ENCODE measurements at places on chromosomes 4 and X.

- DNase-seq = no peak
Observed at GRCh38 chr4:71006203-71006907, 12.9 kb downstream of the DCK start.

- no peak for DNase-seq
Observed at GRCh38 chr4:153075836-153076518, 128.3 kb upstream of the TRIM2 start.

DNA sequence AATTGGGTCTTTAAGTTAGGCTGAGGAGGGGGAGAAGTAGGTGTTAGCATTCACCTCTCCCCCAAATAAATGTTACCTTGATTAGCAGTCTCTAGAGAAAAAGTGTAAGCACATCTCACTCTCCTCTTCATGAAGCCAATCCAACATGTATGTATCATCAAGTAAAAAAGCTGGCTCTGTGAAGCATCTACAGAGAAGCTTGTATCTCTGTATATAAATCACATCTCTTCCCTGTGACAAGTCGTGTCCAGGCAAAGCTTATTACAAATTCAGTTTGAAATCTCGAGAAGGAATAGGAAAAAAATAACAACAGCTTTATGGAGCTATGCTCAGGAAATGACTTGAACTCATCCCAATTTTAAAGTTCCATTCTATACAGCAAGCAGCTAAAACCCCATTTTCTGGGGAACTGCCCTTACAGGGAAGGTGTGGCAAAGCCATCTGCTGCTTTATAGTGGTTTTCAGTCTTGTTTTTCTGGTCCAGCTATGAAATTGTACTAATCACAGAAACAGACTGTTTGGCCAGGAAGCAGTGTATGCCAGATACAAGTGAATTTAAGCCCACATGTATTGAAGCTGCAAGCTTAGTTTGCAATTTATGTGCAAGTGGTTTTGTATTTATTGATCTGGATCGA, 313.3 kb upstream of the NOCT start:
- no peak for DNase-seq

DNA sequence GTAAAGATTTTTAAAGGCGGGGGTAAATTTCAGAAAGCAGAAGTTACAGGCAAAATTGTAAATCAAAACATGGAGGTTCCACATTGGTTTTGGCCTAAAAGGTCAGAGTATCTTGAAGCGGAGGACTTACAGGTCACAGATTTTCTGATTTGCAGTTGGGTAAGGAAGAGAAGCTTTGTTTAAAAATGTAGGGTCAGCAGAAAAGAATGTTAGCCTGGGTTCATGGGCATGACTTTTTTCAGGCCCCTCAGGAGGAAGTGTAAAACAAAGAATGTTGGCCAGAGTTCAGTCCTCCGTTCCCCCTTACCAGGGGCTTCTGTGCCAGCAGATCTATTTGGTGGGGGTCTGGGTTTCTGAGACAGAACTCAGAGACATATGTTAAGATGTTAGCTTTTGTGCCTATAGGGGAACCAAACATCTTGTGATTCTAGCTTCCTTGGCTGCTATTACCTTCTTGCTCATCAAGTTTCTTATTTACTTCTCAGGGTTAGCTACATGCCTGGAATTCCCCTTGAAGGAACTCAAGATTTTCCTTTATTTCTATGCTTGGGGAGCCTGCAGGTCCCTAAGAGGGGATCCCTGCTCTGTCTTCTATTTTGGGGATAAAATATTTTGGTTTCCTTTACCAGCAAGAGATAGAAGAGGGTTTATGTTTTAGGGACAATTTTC, 160.3 kb downstream of the ANK2 start:
- no peak for DNase-seq

DNA sequence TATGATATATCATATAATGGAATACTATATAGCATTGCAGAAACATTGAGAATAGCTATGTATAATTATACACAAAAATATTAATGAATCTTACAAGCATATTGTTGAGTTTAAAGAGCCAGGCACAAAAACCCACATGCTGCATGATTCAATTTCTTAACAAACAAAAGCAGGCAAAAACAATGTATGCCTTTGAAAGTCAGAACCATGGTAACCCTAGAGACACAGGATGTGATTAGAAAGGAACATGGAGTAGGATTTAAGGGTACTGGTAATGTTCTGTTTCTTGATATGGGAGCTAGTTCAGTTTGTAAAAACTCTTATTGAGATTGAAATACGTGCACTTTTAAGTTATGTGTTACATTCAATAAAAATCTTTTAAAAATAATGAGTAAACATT, 21.5 kb downstream of the CXCL8 start:
- DNase-seq = no peak

- DNase-seq = no peak
Observed at GRCh38 chr4:73341454-73341853, 62.6 kb upstream of the ALB start.

- DNase-seq = no peak
Observed at GRCh38 chrX:118862091-118862490, 38.5 kb downstream of the ZCCHC12 start.

DNA sequence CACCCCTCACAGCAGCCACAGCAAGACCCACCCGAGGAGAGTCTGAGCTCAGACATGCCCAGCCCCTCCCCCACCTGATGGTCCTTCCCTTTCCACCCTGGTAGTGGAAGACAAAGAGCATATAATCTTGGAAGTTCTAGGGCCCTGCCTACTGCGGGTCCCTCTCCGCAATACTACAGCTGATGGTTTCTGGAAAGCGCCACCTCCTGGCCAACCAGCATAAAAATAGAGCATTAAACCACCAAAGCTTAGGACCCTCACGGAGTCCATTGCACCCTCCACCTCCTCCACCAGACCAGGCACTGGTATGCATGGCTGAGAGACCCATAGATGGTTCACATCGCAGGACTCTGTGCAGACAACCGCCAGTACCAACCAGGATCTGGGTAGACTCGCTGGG, 78.2 kb downstream of the SH3BGRL start:
- no peak for DNase-seq

DNA sequence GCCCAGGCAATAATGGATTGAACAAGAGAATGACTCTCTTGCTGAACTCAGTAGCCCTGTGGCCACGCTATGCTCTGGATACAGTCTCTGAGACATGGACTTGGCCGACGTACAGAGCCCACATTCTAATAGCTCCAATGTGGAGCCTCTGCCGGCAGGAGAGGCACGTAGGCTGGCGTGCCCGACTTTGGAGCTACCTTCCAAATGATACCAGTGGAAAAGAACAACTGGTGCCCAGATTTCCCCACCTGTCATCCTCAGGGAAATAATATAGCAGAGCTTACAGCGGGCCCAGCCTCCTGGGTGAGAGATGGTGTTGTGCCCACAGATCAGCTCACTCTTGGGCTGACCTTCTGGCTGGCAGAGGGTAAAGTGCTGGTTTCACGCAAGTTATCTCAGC, 10.6 kb downstream of the NDP start:
- no peak for DNase-seq

GRCh38 chr4:10731690-10732089, 47.1 kb upstream of the CLNK start:
- no peak for DNase-seq

GRCh38 chr4:2043396-2044118, 15.6 kb upstream of the NAT8L start:
- no peak for DNase-seq

DNA sequence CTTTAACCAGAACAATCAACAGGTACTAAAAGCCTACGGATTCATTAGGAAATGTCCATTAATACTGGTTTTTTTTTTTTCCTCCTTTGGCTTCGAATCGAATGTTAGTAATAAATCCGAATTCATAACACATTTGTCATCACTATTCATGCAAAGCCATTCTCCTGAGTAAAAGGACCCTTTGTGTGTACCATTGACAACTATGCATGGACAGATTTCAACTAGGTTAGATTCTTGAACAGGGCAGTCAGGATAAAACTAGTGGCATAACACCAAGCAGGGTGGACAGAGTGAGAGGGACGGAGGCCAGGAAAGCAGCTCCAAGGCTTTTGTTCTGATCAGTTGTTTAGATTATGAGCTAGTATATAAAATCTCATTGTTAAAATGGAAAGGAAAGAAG, 1722.0 kb upstream of the TENM3 start:
- DNase-seq = no peak
